ENCODE measurements at places on chromosomes 1 and 21. TPM values are rescaled to one million over a fixed set of nuclear protein-coding genes. Genes with fewer than 3 reads are reported as not detected.

SLC2A5 gene
- 15.9 TPM for total RNA-seq

HES2 gene
- total RNA-seq = 3.2 TPM

NBPF4 gene
- total RNA-seq = not detected

GBP7 gene
- not detected for total RNA-seq

PTGS2 gene
- total RNA-seq = 5.4 TPM

FAM177B gene
- total RNA-seq = 0.41 TPM

EPHA10 gene
- not detected for total RNA-seq

YTHDF2 gene
- total RNA-seq = 54.1 TPM

ITLN2 gene
- total RNA-seq = not detected

PLA2G2C gene
- not detected for total RNA-seq

PTPN22 gene
- total RNA-seq = 0.92 TPM

SIKE1 gene
- 47.1 TPM for total RNA-seq

C4BPB gene
- not detected for total RNA-seq

DCST2 gene
- total RNA-seq = 0.41 TPM

VASH2 gene
- total RNA-seq = 17.3 TPM

POGK gene
- total RNA-seq = 15.5 TPM

CA14 gene
- total RNA-seq = 9.1 TPM

FMO5 gene
- 1.5 TPM for total RNA-seq

SPRR2A gene
- 3.1 TPM for total RNA-seq

TFAP2E gene
- not detected for total RNA-seq

SPRTN gene
- 10.9 TPM for total RNA-seq

SF3B4 gene
- total RNA-seq = 9.9 TPM

BEND5 gene
- total RNA-seq = 17.5 TPM

ZNF678 gene
- total RNA-seq = 50.0 TPM

CCDC27 gene
- not detected for total RNA-seq

FABP3 gene
- 260 TPM for total RNA-seq

DLGAP3 gene
- not detected for total RNA-seq

TINAGL1 gene
- 56.0 TPM for total RNA-seq

LRRC7 gene
- total RNA-seq = 4.5 TPM

MYOG gene
- 256 TPM for total RNA-seq

SPRR5 gene
- total RNA-seq = not detected

GJA8 gene
- not detected for total RNA-seq

EEIG2 gene
- 36.0 TPM for total RNA-seq

CLCA1 gene
- total RNA-seq = not detected

CFHR1 gene
- total RNA-seq = not detected

OR2L8 gene
- not detected for total RNA-seq

TSPAN1 gene
- total RNA-seq = 5.3 TPM

ELF3 gene
- total RNA-seq = 122 TPM

GBP6 gene
- total RNA-seq = 34.4 TPM

PCSK9 gene
- 1.3 TPM for total RNA-seq

CTH gene
- total RNA-seq = 1.0 TPM

TTC3 gene
- 339 TPM for total RNA-seq

ADGRL4 gene
- total RNA-seq = 18.5 TPM

FAM151A gene
- total RNA-seq = not detected

TNFRSF4 gene
- 2.9 TPM for total RNA-seq

SPRR1B gene
- 1.3 TPM for total RNA-seq

PSMA5 gene
- total RNA-seq = 25.7 TPM

RBP7 gene
- total RNA-seq = 6.2 TPM

NOTCH2 gene
- total RNA-seq = 133 TPM

LCE1B gene
- total RNA-seq = not detected

LCE1C gene
- total RNA-seq = not detected

RGL1 gene
- total RNA-seq = 26.6 TPM

AMY1B gene
- not detected for total RNA-seq

PRAMEF7 gene
- not detected for total RNA-seq

ZNF593OS gene
- not detected for total RNA-seq

ATXN7L2 gene
- total RNA-seq = 2.2 TPM

PGLYRP4 gene
- total RNA-seq = 0.31 TPM

SLC5A9 gene
- total RNA-seq = not detected

Measured in tongue (tissue), 3 donors.